ENCODE measurements at places on chromosomes 4 and X. TPM values are rescaled to one million over a fixed set of nuclear protein-coding genes. Genes with fewer than 3 reads are reported as not detected.

The MRPS18C gene
- total RNA-seq, result 56.2 TPM

DNA sequence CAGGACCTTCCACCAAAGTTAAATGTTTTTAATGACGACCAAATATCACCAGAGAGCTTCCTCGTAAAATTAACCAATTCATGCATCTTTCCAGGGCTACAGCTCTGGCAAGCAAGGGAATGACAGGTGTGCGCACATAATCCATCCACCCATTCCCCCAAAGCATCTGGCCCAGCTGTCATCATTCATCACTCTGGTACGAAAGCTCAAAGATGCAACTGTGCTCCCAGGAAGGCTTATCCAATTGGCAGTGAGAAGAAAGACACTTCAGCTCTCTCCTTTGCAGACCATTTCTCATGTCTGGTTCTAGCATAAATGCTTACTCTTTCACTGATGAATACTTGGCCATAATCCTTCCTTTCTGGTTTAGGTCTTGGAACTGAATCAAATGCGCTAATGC, 139.2 kb downstream of the NSUN7 start:
- no peak for DNase-seq
- no peaks in the 10 kb centered on the region for H3K27me3 ChIP-seq
- H3K4me1 ChIP-seq, result peaks cover 13% of the 10 kb centered on the region
- no peak overlapping the region for H3K27ac ChIP-seq

DNA sequence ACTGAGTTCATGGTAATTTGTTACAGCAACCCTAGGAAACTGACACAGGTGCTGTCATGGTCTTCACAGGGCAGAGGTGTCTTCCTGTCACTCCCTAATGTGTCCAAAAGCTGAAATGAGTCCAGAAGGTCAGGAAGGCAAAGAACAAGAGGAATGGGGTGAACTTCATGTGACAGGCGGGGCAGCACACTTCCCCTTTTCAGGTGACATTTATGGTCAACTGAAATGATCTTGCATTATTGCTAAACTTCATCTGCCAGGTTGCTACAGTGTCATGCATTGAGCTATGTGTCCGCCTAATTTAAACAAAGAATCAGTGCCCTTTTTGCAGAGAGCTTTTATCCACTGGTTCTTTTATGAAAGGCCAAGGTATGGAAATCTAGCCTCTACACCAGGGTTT, 15.9 kb upstream of the CCDC149 start:
- H3K27ac ChIP-seq, result no peak overlapping the region
- no peak for DNase-seq
- H3K36me3 ChIP-seq, result no peaks in the 10 kb centered on the region
- peaks cover 24% of the 10 kb centered on the region for H3K27me3 ChIP-seq

DNA sequence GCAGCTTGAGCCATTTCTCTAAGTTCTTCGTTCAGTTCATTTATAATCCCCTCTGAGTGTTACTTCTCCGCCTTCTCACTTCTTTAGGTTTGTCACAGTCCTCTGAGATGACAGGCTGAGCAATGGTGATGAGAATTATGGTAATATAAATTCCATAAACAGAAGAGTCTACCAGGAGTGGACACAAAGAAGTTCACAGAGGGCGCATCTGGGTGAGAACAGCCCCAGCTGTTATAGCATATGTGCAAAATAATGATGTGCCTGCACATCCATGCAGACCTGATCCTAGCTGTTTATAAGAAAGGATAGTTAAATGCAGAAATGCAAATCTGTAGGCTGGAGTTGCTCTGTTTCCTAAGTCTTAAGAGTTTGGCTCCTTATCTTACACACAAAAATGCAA, 377.5 kb downstream of the KCNIP4 start:
- no peaks in the 10 kb centered on the region for H3K4me1 ChIP-seq
- no peak overlapping the region for H3K4me3 ChIP-seq
- H3K36me3 ChIP-seq, result peaks cover 4% of the 10 kb centered on the region
- no peaks in the 10 kb centered on the region for H3K27me3 ChIP-seq
- no peak for DNase-seq
- no peak overlapping the region for H3K27ac ChIP-seq
